ENCODE measurements at places on chromosomes 16 and 17. TPM values are rescaled to one million over a fixed set of nuclear protein-coding genes. Genes with fewer than 3 reads are reported as not detected.

The GPS1 gene
- 176 TPM for total RNA-seq

The TNFRSF13B gene
- total RNA-seq: not detected

The TSNAXIP1 gene
- 0.49 TPM for total RNA-seq

The GH2 gene
- not detected for total RNA-seq

The OR1F1 gene
- total RNA-seq: not detected

The CDK12 gene
- total RNA-seq: 51.9 TPM

Data from SJCRH30 (cell line).